Fibroblast of the aortic adventitia (primary cell): ENCODE measurements at places on chromosomes 7 and 10. TPM values are rescaled to one million over a fixed set of nuclear protein-coding genes. Genes with fewer than 3 reads are reported as not detected.
A peak's percentile ranks its signal among the peaks of the same experiment; 100 is the strongest.

The C10orf53 gene
- not detected in 2 replicates for total RNA-seq

The PON3 gene
- 0.82 TPM in 1 of 2 replicates, not detected in the other for total RNA-seq

The ZNF655 gene
- 54.2 and 76.0 TPM in 2 replicates for total RNA-seq

The STRIP2 gene
- total RNA-seq = 2.5 and 6.9 TPM in 2 replicates

The OPN1SW gene
- total RNA-seq = not detected in 2 replicates

The CCL24 gene
- total RNA-seq = not detected in 2 replicates

DNA sequence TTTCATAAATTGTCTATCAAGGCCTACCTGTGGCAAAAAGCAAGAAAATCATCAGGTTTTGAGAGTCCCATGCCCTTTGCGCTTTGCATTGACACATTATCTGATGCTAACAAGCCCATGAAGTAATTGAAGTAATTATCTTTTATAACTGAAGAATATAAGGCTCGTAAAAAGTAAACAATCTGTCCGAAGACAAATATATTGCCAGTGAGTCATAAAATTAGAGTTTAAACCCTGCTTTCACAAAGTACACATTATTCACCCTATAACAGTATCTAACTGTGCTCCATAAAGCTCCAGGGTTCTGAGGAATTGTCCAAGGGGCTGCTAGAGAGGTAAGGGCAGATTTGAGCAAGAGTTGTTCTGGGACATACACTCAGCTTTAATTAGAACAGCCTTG lies 102.3 kb upstream of the PPP1R3A start:
- DNase-seq = no peak

GRCh38 chr10:48507933-48508790 lies 96.7 kb downstream of the ARHGAP22 start:
- DNase-seq = peak; percentile 45

DNA sequence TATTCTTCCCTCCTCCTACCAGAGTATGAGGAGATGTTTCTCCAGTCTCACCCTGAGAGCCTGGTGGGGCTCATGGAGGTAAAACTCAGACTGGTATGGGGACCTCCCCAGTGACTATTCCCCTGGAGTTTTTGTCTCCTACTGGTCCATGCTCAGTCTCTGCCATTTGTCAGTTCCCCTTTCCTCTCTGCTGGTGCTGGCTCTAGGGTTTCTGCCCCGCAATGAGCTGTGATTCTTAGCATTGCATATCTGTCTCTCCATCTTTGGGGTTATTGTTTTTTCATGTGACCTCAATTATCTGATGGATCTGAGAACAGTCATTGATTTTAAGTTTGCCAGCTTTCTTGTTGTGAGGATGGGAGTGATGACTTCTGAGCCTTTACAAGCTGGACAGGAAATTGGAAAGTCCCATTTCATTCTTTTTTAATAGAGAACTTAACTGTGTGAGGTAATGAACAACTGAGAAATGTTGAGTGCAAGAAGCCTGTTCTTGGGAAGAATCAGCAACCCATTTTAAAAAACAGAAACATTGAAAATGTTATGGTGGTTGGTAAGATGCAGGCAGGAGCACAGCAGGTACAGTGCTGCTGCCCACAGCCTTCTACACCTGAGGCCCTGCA lies 26.9 kb downstream of the NACAD start:
- DNase-seq = no peak

DNA sequence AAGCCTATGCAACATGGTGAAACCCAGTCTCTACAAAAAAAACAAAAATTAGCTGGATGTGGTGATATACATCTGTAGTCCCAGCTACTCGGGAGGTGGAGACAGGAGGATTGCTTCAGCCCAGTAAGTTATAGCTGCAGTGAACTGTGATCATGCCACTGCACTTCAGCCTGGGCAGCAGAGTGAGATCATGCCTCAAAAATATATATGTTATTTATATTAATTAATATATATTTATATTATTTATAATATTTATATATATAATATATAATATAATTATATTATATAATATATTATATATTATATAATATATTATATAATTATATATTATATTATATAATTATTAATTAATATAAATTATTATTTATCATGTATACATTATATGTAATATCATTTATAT lies 1158.4 kb upstream of the AUTS2 start:
- DNase-seq = no peak

DNA sequence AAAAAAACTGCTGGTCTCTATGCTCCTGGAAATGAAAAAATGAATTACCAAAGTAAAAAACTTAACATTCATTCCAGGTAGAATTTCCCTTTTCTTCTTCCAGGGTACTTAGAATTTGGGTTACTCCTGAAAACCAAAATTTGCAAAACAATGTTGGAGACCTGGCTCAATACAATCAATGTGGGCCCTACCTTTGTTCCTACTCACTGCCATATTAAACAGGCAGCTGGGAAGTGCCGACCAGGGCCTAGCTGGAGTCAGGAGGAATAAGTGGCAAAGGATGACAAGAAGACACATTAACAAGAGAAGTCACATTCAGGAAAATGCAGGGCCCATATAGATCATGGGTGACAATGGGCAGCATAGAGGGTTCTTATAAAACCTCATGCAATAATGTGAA lies 6.4 kb upstream of the AGK start:
- DNase-seq = no peak

- peak; percentile 35 for DNase-seq
Measured at GRCh38 chr10:74927701-74928100, 101.3 kb downstream of the KAT6B start.

- no peak for DNase-seq
Measured at GRCh38 chr10:126108693-126109092, 212.3 kb downstream of the FANK1 start.
